A673 (cell line): ENCODE measurements at places on chromosomes 11 and 22. TPM values are rescaled to one million over a fixed set of nuclear protein-coding genes. Genes with fewer than 3 reads are reported as not detected.

Gene ALG9
- total RNA-seq: 56.8 and 61.0 TPM in 2 replicates

Gene RIMBP3B
- total RNA-seq: 0.87 and 1.0 TPM in 2 replicates

Gene APOBEC3B
- 6.4 and 9.0 TPM in 2 replicates for total RNA-seq

Gene SSTR3
- total RNA-seq: not detected in 2 replicates

Gene BATF2
- total RNA-seq: not detected in 2 replicates

Gene ENTHD1
- total RNA-seq: not detected in 2 replicates

Gene MAPK8IP2
- total RNA-seq: 7.8 and 11.5 TPM in 2 replicates

DNA sequence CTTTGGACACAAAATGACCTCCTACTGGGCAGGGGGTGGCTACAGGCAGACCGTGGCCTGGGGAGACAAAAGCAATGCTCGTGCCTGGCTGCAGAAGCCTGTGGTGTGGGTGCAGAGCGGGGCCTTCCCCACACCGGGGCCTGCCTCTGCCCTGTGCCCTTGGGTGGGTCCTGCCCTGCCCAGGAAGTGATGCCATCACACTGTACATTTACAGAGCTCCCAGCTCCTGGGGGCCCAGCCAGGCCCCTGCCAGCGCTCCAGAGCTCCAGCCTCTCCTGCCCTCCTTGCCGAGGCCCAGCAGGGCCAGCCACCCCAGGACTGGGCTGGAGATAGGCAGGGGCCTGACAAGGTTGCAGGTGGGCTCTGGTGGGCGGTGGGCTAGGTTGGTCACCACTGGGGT lies 40.1 kb downstream of the MUC5B start:
- no peaks in the 10 kb centered on the region for H3K4me1 ChIP-seq
- peak overlapping the region; percentile 77 for H3K27ac ChIP-seq
- H3K4me3 ChIP-seq: peak overlapping the region; percentile 43
- H3K27me3 ChIP-seq: no peaks in the 10 kb centered on the region
- H3K36me3 ChIP-seq: no peaks in the 10 kb centered on the region

GRCh38 chr22:42320443-42321416 lies 50.3 kb upstream of the TCF20 start:
- H3K27me3 ChIP-seq: no peaks in the 10 kb centered on the region
- DNase-seq: no peak
- no peak overlapping the region for H3K4me3 ChIP-seq
- peaks cover 54% of the 10 kb centered on the region for H3K4me1 ChIP-seq
- peak overlapping the region; percentile 76 for H3K27ac ChIP-seq

DNA sequence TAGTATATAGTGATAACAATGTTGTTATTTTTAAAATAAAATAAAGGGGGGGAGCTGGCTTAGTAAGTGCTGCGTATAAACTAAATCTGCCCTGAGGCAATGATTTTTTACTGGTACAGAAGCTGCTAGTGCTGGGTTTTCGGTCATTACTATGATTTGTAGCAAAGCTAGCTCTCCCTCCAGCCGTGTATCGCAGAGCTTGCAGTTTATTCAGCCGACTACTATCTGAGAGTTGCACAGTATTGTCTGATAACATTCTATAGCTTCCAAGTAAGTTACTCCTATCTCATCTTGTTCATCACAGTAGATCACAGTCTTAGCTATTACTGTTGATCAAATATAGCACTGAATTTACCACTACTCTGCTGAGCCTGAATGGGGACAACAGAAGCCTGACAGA lies 805.5 kb upstream of the ARHGAP42 start:
- no peak overlapping the region for H3K27ac ChIP-seq
- no peaks in the 10 kb centered on the region for H3K36me3 ChIP-seq
- H3K4me3 ChIP-seq: no peak overlapping the region
- H3K4me1 ChIP-seq: no peaks in the 10 kb centered on the region
- no peaks in the 10 kb centered on the region for H3K27me3 ChIP-seq

GRCh38 chr11:39174196-39174595 lies 2285.3 kb downstream of the LRRC4C start:
- H3K27ac ChIP-seq: no peak overlapping the region
- H3K27me3 ChIP-seq: no peaks in the 10 kb centered on the region
- peaks cover 11% of the 10 kb centered on the region for H3K4me1 ChIP-seq
- DNase-seq: no peak
- no peak overlapping the region for H3K4me3 ChIP-seq

DNA sequence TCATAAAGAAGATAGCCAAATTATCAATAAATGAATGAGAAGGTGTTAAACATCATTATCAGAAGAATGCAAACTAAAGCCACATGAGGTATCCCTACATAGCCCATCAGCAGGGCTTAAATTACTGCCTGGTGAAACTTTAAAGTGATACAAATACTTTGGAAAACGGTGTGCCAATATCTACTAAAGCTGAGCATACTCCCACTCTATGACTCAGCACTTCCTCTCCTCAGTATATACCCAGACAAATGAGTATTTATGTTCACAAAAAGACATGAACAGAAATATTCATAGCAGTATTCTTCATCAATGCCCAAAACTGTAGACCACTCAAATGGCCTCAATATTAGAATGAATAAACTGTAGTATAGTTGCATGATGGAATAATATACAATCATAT lies 284.6 kb upstream of the ZC3H12C start:
- no peaks in the 10 kb centered on the region for H3K4me1 ChIP-seq
- H3K4me3 ChIP-seq: no peak overlapping the region
- H3K27ac ChIP-seq: no peak overlapping the region
- no peaks in the 10 kb centered on the region for H3K27me3 ChIP-seq
- DNase-seq: peak; percentile 26

- no peaks in the 10 kb centered on the region for H3K36me3 ChIP-seq
- no peaks in the 10 kb centered on the region for H3K27me3 ChIP-seq
- no peaks in the 10 kb centered on the region for H3K4me1 ChIP-seq
- no peak overlapping the region for H3K27ac ChIP-seq
- DNase-seq: no peak
- H3K4me3 ChIP-seq: no peak overlapping the region
Observed at GRCh38 chr11:47967577-47968525, 12.5 kb upstream of the PTPRJ start.

GRCh38 chr22:29328566-29329500 lies 13.3 kb upstream of the RASL10A start:
- no peaks in the 10 kb centered on the region for H3K36me3 ChIP-seq
- H3K27ac ChIP-seq: no peak overlapping the region
- H3K4me3 ChIP-seq: no peak overlapping the region
- no peak for DNase-seq
- no peaks in the 10 kb centered on the region for H3K27me3 ChIP-seq

GRCh38 chr11:110776081-110776480 lies 63.8 kb upstream of the ARHGAP20 start:
- H3K4me3 ChIP-seq: no peak overlapping the region
- no peaks in the 10 kb centered on the region for H3K27me3 ChIP-seq
- DNase-seq: no peak
- no peak overlapping the region for H3K27ac ChIP-seq
- peaks cover 5% of the 10 kb centered on the region for H3K4me1 ChIP-seq

GRCh38 chr22:39908136-39908535 lies 7.3 kb downstream of the GRAP2 start:
- no peak for DNase-seq
- no peak overlapping the region for H3K27ac ChIP-seq
- peaks cover 40% of the 10 kb centered on the region for H3K27me3 ChIP-seq
- no peak overlapping the region for H3K4me3 ChIP-seq
- no peaks in the 10 kb centered on the region for H3K36me3 ChIP-seq

GRCh38 chr11:12271241-12271640 lies 106.1 kb upstream of the PARVA start:
- no peak overlapping the region for H3K4me3 ChIP-seq
- H3K27me3 ChIP-seq: no peaks in the 10 kb centered on the region
- no peak for DNase-seq
- H3K27ac ChIP-seq: no peak overlapping the region
- H3K36me3 ChIP-seq: no peaks in the 10 kb centered on the region

- H3K4me1 ChIP-seq: peaks cover 12% of the 10 kb centered on the region
- H3K36me3 ChIP-seq: no peaks in the 10 kb centered on the region
- DNase-seq: no peak
Observed at GRCh38 chr11:81030186-81030585, 1589.4 kb upstream of the TENM4 start.

DNA sequence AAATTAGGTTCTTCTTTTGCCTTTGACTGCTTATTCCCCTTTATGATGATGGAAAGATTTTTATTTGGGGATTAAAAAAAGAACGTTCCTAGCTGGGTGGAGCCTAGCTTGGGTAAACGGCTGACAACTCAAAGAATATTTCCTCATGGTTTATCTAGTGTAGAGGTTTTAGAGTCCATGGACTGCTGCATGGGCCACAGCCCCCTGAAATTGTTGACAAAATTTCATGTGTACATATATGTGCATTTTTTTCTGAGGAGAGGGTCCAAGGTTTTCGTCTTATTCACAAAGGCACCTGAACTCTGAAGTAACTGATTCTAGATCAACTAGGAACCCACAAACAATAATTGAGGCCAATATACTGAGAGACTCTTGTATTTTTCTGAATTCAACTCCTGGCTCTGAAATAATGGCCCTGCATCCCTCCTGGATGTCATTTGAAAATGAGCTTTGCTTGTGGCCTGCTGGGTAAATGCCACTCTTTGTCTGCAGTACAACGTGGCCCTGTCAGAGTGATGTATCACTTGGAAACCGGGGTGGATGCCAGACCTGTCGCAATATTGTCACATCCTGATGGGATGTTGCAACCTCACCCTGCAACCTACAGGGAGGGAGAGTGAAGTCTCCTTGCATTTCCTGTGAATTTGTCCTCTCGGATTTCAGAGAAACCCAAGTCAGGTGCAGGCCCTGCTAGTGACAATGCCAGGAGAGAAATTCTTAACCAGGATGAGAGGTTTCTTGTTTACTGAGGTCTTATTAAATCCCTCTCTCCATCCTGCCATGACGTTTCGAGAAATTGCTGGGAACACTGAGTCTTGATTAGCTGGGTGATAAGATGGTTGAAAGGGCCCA lies 33.8 kb downstream of the EHF start:
- peaks cover 25% of the 10 kb centered on the region for H3K4me1 ChIP-seq
- peak; percentile 92 for DNase-seq
- peaks cover 2% of the 10 kb centered on the region for H3K27me3 ChIP-seq

- DNase-seq: no peak
- no peak overlapping the region for H3K27ac ChIP-seq
- H3K4me1 ChIP-seq: peaks cover 14% of the 10 kb centered on the region
- peaks cover 15% of the 10 kb centered on the region for H3K36me3 ChIP-seq
- no peaks in the 10 kb centered on the region for H3K27me3 ChIP-seq
Observed at GRCh38 chr22:40878922-40879321, 17.0 kb upstream of the DNAJB7 start.

- H3K4me3 ChIP-seq: no peak overlapping the region
- H3K36me3 ChIP-seq: no peaks in the 10 kb centered on the region
- no peak overlapping the region for H3K27ac ChIP-seq
- no peaks in the 10 kb centered on the region for H3K4me1 ChIP-seq
- DNase-seq: peak; percentile 73
- H3K27me3 ChIP-seq: no peaks in the 10 kb centered on the region
Observed at GRCh38 chr22:50146439-50147238, 23.9 kb upstream of the PANX2 start.
